Left lobe of liver (tissue), 2 donors: ENCODE measurements at places on chromosomes 3 and 15. TPM values are rescaled to one million over a fixed set of nuclear protein-coding genes. Genes with fewer than 3 reads are reported as not detected.

MINAR1 gene
- total RNA-seq: 0.05 TPM

GRCh38 chr15:60374628-60375081 is 23.1 kb downstream of the ANXA2 start:
- no peak for DNase-seq

SLC2A2 gene
- total RNA-seq: 351 TPM

PLAAT1 gene
- total RNA-seq: not detected

GRCh38 chr15:50911001-50911400 is 2.5 kb downstream of the AP4E1 start:
- DNase-seq: no peak

RUVBL1 gene
- total RNA-seq: 11.3 TPM

SERPINI1 gene
- total RNA-seq: 0.86 TPM

DNA sequence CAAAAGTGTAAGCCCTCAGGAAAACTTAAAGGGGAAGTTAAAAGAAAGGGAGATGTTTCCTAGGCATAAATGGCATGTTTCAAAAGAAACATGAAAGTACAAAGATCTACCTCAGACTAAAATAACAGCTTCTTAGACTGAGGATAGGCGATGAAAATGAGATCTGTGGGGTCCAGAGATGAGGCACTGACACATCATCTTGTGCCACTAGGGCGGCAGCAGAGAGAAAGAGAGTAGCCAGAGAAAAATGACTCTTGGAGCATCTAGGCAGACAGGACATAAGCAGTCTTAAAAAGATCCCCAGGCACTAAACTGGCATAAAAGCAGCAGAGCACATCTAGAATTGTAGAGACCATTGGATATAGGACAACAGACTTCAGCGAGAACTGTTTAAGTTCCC is 42.5 kb upstream of the RFX7 start:
- no peak for DNase-seq

ATG7 gene
- 12.2 TPM for total RNA-seq

DNA sequence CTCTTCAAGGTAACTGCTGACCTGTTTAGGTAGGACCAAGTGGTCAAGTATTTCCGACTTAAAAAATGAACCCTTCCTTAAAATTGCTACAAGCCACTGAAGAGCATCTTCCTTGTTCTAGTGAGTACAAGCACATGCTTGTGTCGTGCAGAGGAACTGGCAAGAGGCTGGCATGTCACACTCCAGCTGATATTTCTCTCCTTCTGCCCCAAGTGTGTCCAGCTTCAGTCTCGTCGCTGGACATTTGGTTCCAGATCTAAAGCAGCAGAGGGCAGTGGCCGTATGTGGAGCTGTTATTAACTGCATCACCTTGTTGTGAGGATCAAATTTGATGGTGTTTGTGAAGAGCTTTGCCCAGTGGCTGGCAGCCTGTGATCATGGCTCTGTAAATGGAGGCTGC is 10.0 kb downstream of the RBP2 start:
- no peak for DNase-seq

OR5AC2 gene
- total RNA-seq: not detected

DLL4 gene
- 3.7 TPM for total RNA-seq

DNA sequence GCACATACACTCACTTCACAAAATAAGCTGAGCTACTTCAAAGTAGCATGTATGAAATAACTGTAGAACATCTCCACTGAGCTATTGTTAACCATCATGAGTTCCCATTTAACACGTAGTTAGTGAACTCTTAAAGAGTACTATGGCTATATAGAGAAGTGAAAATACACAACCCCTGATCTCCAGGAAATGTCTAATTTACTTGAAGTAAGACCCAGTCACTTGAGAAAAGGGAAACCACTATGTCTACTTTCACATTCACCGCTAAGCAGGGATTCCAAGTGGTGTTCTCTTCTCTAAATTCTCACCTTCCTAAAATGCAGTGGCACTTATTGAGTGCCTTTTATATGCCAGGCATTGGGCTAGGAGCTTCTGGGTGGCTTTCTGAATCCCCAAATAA is 35.0 kb upstream of the COLQ start:
- no peak for DNase-seq

DNA sequence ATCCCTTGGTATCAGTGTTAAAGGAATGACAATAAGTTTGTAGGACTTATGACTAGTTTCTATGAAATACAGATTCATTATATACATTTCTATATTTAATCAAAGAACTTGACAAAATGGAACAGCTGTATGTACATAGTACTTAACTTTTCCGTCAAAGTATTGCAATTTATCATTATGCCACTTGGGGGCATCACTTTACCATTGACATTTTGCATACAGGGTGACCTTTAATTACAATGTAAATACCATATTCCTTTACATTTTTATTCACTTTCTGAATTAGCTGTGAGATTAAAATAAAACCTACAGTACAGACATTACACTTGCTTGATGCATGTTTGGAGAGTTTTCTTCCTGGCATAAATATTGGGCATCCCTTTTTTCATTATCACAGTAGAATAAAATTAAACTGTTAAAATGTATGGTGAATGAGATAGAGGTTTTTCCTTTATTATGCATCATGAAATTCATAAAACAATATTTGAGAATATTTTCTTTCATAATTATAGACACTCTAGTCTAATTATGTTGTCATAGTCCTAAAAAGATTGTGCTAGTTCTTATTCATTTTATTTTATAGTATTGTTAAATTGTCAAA is 6.9 kb downstream of the NEK11 start:
- DNase-seq: no peak

ITGA11 gene
- total RNA-seq: 0.88 TPM

- no peak for DNase-seq
These were observed 7.3 kb upstream of the SPATA12 start for GRCh38 chr3:57053122-57053521.

DNA sequence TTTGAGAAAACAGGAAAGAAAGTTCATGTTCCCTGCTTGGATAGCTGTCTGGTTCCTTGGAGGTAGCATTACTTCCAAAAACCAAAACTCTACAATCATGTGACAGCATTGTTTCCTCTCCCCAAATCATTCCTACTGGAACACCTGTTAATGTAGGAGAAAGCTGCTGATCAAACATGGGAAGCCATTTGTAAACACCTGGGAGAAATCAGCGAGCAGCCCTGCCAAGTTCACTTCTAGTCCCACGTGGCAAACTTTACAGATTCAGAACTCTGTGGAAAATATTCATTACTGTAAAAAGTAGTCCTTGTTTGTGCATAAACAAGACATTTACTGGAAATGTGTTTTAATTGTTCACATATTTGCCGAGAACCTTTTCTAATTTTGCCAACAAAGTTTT is 275.5 kb upstream of the AZI2 start:
- DNase-seq: no peak

- DNase-seq: no peak
These were observed 619.5 kb upstream of the TBL1XR1 start for GRCh38 chr3:177816667-177817208.

TICRR gene
- 0.10 TPM for total RNA-seq

DUOXA2 gene
- total RNA-seq: not detected

BNIP2 gene
- total RNA-seq: 29.7 TPM

- no peak for DNase-seq
These were observed 18.6 kb upstream of the GLCE start for GRCh38 chr15:69141833-69142232.

CSTA gene
- 8.8 TPM for total RNA-seq

HTD2 gene
- 6.8 TPM for total RNA-seq

GRCh38 chr15:98803228-98804056 is 155.1 kb downstream of the IGF1R start:
- no peak for DNase-seq

GRCh38 chr15:66565741-66566144 is at the start of gene LCTL:
Gene LCTL, minus strand, starts transcription at chr15:66565998. Its CDS starts 633 bp downstream, at chr15:66565365.
- DNase-seq: peak; percentile 33

DNA sequence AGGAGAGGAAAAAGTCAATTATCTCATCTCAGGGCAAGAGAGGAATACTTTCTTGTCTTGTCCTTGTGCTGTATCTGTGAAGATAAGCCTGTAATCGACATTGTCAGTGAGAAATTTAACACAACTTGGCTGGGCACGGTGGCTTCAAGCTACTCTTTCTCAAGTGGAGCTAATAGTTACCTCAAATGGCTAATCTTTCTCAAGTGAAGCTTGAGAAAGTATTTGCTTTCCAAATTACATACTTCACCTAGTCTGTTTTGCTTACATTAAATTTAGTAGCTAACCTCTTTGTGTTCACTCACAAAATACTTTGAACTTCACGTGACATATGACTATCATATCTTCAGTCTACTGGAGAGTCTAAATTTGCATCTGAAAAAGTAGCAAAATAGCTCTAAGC is 48.3 kb upstream of the B3GALNT1 start:
- DNase-seq: no peak

DNA sequence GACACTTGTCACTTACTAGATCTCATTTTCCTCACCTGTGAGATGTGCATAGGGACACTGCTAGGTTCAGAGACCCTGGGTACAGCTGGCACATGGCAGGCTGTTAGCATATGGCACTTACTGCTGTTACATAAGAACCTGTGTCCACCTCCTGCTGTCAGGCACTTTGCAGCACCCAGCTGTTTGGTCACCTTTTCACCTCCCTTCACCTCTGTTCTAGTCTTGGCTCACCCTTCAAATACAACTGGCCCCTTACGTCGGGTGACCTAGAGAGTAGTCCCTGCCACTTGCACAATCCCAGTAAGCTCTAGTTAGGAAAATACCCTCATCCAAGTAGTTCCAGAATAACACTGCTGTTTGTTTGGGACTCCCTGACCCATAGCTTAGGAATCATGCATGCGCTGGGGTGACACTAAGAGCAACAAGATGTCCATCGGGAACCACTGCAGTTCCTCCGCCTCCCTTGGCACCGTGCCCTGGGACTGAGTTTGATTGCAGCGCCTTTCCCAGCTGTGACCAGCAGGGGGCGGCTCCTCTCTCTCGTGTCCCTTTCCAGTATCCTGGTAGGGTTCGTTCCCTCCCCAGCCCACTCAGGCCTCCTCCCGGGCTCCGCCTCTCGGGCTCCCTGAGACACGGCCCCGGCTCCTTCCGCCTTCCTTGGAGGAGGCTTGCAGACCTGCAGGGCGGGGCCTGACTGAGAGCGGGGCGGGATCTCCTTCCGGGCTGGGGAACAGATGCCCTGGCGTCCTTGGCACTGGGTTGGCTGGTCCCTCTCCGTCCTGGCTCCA is 78.6 kb downstream of the ABHD5 start:
- DNase-seq: peak; percentile 93

GRCh38 chr3:128123538-128124368 is at the start of gene RUVBL1:
Gene RUVBL1, minus strand, starts transcription at chr3:128123812. Its CDS starts 88 bp downstream, at chr3:128123724.
- peak; percentile 97 for DNase-seq

CMTM8 gene
- total RNA-seq: 17.1 TPM

DNA sequence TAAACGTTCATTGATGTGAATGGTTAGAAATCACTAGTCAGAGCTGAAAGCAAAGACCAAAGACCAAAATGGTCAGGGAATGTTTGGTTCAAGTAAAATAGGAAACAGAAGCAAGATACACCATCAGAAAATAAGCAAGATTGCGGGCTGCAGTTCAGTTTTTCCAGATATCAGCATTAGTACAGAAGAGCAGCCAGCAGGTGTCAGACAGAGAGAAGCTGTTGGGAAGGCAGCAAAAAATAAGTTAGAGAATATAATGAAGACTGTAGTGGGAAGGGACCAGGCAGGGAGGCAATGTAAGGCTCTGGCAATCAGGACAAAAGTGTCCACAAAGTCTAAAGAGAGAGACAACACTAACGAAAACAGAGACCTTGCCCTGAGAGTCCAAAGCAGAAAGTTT is 639.4 kb upstream of the NAALADL2 start:
- DNase-seq: no peak

GRCh38 chr3:39327053-39327745 is 2.3 kb upstream of the CCR8 start:
- no peak for DNase-seq

GRCh38 chr3:196842567-196843434 is 24.9 kb upstream of the SENP5 start:
- DNase-seq: no peak

DNA sequence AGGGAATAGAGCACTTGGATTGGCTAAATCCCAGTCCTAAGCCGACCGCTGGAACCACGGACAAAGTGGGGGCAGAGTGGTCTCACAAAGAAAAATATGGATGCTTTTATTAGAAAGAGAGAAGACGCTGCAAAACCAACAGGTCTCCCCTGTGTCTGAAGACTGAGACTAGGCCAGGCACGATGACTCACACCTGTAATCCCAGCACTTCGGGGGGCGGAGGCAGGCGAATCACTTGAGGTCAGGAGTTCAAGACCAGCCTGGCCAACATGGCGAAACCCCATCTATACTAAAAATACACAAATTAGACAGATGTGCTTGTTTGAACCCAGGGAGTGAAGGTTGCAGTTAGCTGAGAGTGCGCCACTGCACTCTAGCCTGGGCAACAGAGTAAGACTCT is 61.8 kb downstream of the ZDHHC19 start:
- DNase-seq: no peak

DNA sequence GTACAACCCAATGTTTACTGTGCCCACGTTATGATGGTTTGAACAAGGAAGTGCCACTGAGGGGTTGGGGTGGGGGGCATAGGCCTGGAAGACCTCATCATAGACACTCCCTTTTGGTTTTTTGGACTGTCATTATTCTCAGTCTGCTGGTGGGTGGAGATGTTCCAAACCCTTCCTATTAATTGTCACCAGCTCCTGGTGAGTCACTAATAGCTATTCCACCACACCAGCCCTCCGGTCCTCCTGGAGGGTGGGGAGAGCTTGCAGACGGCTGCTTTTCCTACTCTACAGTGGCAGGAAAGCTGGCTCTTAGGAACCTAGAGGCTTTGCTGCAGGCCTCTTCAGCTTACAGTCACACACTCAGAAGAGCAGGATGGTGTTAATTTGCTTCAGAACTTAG is 9.0 kb upstream of the COPG1 start:
- no peak for DNase-seq

DNA sequence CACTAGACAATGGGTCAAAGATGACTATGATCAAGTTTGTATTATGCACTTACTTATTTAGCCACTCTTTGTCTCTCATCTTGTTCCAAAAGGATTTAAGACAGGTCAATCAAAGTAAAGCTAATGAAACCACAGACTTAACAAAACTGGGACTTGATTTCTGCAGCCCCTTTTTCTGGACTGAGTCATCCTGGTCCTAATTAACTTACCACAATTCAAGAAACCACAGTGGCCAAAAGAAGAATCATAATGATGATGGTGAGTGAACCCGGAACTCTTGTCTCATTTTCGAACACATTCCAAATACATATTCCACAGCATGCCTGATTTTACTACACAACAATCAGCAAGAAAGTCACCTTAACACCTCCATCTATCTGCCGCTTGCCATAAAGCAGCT is 1333.0 kb downstream of the ROBO1 start:
- no peak for DNase-seq

DNA sequence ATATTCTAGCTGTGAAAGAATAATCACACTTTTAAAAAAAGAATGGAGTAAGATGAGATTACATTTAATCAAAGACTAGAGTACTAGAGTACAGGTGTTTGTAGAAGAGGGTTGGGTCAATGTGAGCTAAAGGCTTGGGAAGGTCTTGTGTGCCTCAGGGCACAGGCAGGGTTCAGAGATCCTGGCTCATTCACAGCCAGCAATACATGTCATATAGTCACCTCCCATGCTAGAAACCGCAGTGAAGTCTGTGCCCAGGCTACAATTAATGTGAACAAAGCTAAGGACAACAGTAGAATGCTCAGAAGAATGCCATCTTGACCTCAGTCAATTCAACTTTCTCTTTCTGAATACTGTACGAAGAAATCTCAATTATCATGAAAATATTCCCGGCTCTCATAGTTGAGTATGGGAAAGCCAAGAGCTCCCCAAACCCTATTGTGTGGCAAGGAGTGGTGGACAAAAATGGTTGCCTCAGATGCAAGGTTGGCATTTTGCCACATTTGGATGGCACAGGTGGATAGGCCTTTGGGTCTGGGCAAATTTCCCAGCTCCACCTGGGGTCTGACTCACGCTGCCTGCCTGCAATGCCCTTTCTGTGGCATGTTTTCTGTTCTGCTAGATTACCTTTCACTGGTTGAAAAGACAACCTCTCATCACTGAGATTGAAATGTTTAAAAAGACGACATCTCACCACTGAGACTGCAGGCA is 70.2 kb downstream of the NMD3 start:
- DNase-seq: no peak
